ENCODE measurements at places on chromosomes 1 and 21. TPM values are rescaled to one million over a fixed set of nuclear protein-coding genes. Genes with fewer than 3 reads are reported as not detected.

GRCh38 chr1:222306512-222306911 lies 241.4 kb downstream of the HHIPL2 start:
- no peak for DNase-seq

GRCh38 chr21:42609811-42610210 lies 43.6 kb upstream of the PDE9A start:
- no peak for DNase-seq

DNA sequence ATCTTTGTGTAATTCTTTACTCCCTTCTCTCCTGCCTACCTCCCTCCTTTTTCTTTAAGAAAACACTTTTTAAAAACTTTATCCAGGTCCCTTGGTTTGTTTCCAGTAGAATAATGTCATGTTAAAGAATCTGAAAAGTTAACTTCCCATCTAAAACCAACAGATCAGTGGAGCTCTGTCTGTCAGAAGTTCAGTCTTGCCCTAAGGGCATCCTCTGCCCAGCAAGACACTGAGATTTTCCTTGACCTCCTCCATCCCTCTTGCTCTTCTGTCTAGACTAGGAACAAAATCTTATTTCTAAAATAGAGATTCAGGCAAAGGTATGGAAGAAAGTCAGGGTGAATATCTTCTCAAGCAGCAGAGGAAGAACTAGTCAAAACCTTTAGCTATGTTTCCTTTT lies 5.7 kb upstream of the GNL2 start:
- DNase-seq: no peak

DNA sequence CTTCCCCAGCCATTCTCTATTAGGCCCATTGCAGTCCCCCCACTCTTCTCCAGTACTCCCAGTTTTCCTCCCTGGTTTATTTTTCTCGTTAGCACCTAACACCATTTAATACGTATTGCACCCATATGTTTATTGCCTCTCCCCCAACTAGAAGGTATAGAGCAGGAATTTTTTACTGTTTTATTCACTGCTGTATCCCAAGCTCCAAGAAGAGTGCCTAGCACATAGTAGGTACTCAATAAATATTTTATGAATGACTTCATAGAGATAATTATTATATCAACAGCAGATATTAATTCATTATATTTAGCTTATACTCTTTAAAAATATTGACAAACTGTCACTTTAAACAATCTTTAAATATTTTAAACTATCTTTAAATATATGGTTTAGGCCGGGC lies 5.7 kb upstream of the ACOT7 start:
- no peak for DNase-seq

- DNase-seq: no peak
Observed at GRCh38 chr1:53291574-53291973, 36.3 kb downstream of the LRP8 start.

DNA sequence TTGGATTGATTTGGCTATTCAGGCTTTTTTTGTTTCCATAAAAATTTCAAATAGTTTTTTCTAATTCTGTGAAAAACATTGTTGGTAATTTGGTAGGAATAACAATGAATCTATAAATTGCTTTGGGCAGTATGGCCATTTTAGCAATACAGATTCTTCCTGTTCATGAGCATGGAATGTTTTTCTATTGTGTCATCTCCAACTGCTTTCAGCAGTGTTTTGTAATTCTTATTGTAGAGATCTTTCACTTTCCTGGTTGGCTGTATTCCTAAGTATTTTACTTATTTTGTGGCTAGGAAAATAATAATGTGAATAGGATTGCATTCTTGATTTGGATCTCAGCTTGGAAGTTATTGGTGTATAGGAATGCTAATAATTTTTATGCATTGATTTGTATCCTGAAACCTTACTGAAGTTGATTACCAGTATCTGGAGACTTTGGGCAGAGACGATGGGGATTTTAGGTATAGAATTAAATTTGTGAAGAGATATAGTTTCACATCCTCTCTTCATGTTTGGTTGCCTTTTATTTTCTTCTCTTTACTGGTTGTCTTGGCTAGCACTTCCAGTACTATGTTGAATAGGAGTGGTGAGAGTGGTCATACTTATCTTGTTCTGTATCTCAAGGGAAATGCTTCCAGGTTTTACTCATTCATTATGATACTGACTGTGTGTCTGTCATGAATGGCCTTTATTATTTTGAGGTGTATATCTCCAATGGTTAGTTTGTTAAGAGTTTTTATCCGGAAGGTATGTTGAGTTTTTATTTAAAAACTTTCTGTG lies 57.3 kb downstream of the DRAM2 start:
- DNase-seq: no peak

- DNase-seq: no peak
Observed at GRCh38 chr1:55188909-55189308, 26.3 kb downstream of the USP24 start.

DNA sequence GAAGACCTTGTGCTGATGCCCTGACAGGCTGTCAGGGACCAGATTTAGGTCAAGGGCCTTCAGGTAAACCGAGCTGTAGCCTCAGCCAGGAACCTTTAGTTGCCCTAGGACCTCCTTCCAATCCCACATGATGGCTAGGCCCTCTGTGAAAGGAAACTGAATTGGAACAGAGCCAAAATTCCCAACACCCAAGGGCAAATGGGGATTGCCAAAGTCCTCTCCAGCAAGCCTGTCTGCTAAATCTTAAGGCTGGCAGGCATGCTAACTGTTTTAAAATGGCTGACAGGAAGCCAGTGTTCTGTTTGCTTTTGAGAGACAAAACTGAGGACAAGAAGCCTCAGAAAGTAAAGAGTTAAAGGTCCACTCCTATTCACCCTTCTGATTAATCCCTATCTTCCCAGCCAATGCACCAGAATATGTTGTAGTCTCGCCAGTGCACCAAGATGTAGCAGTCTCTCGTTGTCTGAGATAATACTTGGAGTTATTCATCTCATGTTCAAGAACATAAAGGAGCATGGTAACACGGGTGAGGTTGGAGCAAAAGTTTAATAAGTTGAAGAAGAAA lies 35.1 kb downstream of the MSTO1 start:
- no peak for DNase-seq

DNA sequence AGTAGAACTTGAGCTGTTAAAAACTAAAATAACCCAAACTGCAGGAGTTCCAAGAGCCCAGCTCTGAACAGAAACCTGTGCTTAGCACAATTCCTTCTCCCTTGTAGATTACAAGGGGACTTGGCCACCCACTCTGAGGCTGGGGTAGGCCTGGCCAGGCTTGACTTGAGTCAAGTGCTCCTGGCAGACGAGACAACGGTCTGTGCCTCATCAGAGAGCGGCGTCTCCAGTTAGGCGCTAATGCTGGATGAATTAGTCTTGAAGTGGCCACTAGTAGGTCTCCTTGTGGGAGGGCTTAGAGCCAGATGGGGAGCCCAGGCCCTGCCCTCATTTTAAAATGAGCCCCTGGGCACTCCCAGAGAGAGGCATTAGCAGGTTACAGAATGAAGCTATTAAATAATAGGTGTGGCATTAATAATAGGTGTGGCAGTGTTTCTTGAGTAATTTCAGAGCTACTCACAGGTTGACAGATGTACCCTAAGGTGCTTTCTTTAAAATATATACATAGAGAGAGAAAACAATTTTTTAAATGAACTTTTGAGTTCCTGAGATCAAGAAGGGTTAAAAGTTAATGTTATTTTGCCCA lies 1.1 kb downstream of the EEIG2 start:
- DNase-seq: peak; percentile 36

The SYNC gene
- polyA plus RNA-seq: 2.7 TPM

The LCE1B gene
- not detected for polyA plus RNA-seq

The CD34 gene
- polyA plus RNA-seq: 38.8 TPM

The FCRL6 gene
- not detected for polyA plus RNA-seq

The HSPB7 gene
- 5,521 TPM for polyA plus RNA-seq

All from heart right ventricle (tissue), 16 donors.